ENCODE measurements at places on chromosomes 7 and 10. TPM values are rescaled to one million over a fixed set of nuclear protein-coding genes. Genes with fewer than 3 reads are reported as not detected.
A peak's percentile ranks its signal among the peaks of the same experiment; 100 is the strongest.

GRCh38 chr7:8724080-8724718 lies 290.8 kb downstream of the NXPH1 start:
- DNase-seq = peak; percentile 88

GRCh38 chr10:43082746-43083145 lies 5.9 kb downstream of the RET start:
- DNase-seq = no peak

- DNase-seq = peak; percentile 29
Measured at GRCh38 chr10:78502210-78502936, 468.7 kb downstream of the RPS24 start.

DNA sequence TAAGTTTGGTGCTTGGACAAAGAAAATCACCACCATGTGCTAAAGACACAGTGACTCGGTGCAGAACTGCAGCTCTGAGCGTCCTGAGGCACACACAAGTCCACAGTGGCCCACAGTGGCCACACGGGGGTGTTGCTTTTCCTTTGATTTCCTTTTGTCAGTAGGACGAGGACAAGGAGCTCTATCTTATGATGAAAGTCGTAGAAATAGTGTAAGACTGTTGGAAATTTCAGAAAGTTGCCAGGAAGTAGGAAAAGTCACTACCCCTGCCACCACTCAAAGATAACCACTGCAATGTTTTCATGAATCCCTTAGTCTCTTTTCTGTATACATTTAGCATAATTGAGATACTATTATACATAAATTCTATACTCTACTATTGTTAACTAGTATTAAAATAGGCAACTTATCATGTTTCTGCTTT lies 146.0 kb downstream of the TNS3 start:
- DNase-seq = peak; percentile 87

DNA sequence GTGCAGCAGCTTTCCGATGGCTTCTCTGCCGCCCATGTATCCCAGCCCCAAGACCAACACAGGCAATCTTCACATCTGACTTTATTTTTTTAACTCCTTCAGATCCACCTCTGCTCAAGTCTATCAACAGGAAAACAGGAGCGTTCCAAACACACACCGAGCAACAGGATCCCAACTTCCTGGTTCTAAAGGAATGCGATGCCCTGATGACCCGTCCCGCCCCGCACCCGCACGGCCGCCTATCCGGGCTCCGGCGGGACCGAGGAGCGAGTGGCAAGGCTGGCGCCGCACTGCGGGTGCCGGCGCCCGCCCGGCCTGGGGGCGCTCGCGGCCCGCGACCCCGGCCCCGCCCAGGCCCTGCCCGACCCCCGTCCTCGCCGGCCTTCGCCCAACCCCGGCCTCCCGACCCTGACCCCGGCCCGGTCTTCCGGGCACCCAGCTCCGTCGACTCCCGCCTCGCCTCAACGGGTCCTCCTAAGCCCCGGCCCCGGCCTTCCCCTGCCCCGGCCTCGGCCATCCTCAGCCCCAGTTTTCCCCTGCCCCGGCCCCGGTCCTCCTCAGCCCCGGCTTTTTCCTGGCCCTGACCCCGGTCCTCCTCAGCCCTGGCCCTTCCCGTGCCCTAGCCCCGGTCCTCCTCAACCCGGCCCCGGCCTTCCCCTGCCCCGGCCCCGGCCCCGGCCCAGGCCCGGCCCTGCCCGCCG lies 730 bp downstream of the LARP4B start:
- peak; percentile 81 for DNase-seq

GRCh38 chr7:113883096-113883495 lies 35.7 kb downstream of the PPP1R3A start:
- no peak for DNase-seq

DNA sequence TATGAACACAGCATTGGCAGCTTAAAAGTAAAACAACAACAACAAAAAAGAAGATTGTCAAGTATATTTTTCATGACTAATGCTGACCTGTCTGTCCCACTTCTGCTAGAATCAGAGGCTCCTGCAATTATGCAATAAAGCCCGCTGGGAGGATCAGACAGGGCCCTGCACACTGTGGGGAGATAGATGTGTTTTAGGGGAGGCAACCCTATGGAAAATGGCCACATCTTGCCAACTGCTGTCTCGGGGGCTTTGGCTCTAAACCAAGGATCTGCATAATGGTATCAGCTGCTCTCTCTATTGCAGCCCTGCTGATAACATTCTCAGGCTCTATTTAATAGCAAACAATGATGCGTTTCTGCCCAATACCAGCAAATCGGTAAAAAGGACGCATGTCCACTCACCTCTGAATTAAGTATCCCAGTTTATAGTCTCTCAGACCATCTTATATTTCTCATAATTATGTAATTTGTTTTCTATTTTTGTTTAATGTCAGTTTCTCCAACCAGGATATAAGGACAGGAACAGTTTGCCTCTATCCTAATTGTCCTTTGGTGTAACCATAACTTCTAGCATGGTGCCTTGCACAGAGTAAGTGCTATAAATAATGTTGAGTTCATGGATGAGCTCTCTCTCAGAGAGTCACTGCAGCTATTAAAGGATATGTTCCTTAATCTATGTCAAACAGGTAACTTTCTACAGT lies 15.3 kb upstream of the PRKAR2B start:
- DNase-seq = no peak

GRCh38 chr10:30827531-30828120 lies 198.1 kb upstream of the LYZL2 start:
- DNase-seq = no peak

DNA sequence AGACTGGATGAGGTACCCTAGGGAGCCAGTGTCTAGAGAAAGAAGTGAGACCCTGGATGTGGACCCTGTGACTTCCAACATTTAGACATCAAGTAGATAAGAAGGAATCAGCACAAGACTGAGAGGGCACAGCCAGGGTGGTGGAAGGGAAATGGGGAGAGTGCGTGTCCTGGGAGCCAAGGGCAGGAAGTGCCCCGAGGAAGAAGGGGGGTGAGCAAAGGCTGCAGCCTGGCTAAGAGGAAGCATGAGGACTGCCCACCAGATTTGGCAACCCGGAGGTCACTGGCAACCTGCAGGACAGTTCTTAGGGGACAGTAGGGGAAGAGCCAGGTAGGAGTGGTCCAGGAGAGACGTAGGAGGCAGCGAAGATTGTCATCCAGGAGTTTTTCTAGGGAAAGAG lies 14.8 kb downstream of the COL13A1 start:
- DNase-seq = no peak

DNA sequence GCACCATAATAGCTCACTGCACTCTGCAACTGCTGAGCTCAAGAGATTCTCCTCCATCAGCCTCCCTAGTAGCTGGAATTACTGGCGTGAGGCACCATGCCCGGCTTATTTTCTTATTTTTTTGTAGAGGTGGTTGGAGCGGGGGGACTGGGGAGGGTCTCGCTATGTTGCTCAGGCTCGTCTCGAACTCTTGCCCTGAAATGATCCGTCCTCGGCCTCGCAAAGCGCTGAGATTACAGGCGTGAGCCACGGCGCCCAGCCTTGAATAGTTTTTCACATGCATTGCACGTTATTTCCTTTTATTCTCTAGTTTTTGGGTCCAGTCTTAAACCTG lies 526 bp upstream of the LAMTOR4 start:
- no peak for DNase-seq

DNA sequence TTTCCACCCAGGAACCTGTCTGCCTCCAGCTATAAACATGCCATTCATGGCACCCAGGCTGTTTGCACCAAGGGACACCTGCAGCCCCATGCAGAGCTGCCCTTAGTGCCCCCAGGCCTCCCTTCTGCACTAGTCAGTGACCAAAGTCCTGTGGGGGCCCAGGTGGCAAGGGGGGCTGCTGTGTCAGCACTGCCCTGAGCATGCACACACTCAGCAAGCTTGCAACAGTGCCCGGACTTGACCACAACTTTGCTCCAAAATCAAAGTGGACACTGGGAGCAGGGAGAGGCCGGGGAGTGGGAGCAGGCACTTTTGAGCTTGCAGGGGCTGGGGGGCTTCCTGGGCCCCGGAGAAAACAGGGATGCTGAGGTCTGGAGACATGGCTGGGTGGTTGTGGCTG lies 192.9 kb upstream of the MBL2 start:
- no peak for DNase-seq

DNA sequence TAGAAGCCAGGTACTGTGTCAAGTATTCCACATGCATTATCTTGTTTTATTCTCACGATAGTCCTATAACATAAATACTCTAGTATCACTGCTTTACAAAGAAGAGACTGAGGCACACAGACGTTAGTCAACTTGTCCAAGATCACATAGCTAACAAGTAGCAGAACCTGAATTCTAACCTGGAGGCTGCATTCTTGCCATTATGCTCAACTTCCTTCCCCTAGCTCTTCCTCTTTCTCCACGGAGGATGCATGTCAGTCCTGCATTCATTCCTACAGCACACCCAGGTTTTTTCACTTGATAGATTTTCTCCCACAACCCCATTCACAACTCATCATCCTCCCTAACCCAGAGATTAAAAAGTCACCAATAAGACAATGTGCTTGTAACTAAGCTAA lies 388.5 kb upstream of the NFE2L3 start:
- no peak for DNase-seq

The SAP25 gene
- 5.8 TPM for total RNA-seq

The UTF1 gene
- total RNA-seq = not detected
